ENCODE measurements at places on chromosomes 7 and 10.

DNA sequence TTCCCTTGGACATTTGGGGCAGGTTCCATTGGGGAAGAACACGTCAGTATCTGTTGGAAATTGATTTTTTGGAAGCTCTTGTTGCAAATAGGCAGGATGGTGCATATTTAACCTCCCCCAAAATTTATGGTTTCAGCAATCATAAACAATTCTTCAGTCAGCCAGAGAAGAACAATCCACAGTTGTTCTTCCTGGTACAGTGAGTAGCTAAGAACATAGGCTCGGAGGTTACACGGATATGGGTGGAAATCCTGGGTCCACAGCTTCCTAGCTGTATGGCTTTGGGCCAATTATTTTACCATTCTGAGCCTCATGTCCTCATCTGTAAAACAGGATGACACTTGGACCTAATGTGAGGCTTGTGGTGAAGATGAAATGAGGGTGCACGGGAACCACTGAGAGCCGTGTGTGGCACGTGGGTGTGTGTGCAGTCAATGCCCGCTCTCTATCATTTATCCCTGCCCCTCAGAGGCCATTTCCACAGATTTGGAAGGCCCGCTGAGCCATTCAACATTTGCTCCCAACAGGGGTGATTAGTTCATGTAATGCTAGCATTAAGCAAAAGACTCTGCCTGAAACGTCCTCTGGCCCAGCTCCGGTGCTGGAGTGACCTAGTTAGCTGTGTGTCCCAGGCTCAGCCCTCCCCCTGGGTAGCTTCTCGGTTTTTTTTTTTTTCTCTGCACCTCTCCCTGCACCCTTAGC lies 9.7 kb downstream of the CAMK1D start:
- DNase-seq, result no peak

DNA sequence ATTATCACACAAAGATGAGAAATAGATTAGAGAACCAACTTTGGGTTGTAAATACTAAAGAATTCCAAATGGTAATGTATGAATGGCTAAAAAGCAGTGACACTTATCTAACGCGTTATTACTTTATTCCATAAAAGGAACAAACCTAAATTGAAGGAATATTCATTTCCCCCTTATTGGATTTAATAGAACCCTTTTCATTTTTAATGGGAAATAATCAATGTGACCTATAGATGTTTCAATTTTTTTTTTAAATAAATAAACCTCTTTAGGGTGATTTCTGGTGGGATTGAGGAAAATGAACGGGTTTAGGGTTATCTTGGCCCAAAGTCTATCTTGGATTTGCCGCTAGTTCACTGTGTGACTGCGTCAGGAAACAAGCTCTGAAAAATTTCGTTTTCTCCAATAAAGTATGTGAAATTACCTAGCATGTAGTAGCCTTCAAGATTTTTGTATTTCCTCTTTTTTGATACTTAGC lies 1.9 kb upstream of the ACBD5 start:
- DNase-seq, result no peak

GRCh38 chr7:156612930-156613329 lies 27.6 kb upstream of the RNF32 start:
- no peak for DNase-seq

GRCh38 chr10:75355706-75356105 lies 45.9 kb downstream of the ZNF503 start:
- DNase-seq, result peak; percentile 27
